ENCODE measurements at places on chromosomes 12 and 14.
A peak's percentile ranks its signal among the peaks of the same experiment; 100 is the strongest.

DNA sequence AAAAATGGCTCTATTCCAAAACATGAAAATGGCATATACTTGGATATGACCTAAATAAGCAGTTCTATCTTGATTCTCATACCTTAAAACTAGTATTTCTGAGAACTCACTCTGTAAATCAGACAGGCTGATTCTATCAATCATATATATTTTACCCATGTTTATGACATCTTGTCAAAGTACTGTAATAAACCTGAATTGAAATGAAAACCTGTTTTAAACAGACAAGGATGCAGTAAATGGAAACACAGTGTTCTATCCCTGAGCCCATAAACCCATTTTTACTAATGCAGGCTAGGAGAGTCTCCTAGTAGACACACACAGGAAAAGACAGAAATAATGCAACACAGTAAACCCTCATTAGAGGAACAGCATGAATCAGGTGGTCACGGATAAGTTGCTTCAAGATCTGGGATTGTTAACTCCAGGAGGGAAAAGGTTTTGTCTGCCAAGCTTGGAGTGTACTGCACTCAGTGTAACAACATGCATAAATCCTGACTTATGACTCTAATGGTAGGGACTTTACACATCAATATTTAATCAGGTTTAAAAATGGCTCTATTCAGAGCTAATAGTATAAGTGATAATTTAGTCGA, 93.6 kb upstream of the CPNE8 start:
- DNase-seq, result no peak

- no peak for DNase-seq
Measured at GRCh38 chr12:66361703-66362102, 59.4 kb downstream of the HELB start.

GRCh38 chr12:48716168-48716492, 377 bp downstream of the CCNT1 start:
- DNase-seq, result no peak

DNA sequence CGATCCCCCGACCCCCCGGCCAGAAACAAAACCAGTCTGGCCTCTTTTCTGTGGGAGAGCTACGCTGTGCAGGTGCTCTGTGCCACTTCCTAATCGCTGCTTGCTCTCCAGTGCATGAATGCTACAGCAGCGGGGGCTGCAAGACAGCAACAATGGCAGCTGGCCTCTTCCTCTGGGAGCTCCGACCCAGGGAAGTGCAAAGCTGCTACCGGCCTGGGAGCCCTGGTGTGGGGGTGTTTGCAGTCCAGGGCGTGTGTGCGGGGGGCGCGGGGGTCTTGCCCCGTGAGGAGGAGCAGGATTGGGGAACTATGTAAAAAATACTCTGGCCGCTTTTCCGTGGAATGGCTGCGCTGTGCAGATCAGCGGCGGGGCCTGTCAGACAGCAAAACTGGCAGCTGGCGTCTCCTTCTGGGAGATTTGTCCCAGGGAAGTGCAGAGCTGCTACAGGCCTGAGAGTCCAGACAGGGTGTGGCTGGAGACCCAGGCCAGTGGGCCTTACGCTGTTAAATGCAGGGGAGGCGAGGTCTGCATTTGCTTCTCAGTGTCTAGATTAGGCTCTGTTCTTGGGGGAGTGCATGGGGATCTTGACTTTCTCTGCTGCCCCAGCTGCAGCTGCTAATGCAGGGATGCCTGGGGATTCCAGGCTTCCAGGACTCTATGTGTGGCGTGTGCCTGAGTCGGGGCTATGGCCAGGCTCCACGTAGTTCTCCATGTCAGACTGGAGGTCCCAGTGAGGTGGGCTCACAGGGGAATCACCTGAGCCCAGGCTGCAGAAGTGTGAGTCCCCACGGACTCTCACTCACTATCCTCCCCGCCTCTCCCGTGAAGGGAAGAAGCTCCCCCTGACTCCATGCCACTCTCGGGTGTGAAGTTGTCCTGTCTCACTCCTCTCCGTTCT, 344.5 kb downstream of the AEBP2 start:
- no peak for DNase-seq

- no peak for DNase-seq
Measured at GRCh38 chr14:92495027-92495426, 18.6 kb upstream of the RIN3 start.

DNA sequence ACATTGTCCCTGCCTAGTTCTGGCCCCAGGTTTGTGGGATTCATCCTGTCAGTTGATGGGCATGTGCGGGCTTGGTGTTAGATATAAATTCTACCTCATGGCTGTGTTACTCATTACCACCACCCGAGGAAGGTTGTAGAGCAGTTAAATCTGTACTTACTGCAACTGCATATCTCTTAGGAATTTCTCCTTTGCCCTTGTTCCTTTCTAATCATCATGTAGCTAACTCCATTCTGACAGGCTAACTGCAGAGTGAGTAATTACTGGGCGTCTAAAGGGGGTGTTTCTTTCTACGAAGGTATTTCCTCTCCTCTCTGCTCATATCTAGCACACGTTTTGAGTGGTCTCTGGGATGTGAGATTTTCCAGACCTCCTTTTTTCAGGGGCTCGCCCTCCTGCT, 1076.7 kb downstream of the TMTC2 start:
- no peak for DNase-seq

GRCh38 chr12:98419081-98419794, 96.2 kb upstream of the TMPO start:
- no peak for DNase-seq

DNA sequence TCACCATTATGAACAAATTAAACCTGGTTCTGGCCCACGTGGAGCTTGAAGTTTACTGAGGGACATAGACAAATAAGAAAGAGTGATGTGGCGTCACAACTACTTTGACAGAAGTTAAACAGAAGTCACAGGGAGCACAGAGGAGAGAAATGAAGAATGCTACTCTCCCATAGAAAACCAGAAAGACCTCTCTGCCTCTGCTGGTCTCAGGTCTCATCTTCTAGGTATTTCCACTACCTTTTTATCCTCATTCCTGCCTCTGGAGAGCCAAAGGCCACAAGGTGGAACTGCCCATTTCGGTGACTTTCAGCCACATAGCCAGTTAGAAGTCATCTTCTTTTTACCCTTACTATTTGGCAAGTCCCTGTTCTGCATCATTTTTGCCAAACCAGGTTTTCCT, 170.5 kb downstream of the CAND1 start:
- no peak for DNase-seq

- no peak for DNase-seq
Measured at GRCh38 chr12:131123817-131124216, 170.1 kb downstream of the ADGRD1 start.

DNA sequence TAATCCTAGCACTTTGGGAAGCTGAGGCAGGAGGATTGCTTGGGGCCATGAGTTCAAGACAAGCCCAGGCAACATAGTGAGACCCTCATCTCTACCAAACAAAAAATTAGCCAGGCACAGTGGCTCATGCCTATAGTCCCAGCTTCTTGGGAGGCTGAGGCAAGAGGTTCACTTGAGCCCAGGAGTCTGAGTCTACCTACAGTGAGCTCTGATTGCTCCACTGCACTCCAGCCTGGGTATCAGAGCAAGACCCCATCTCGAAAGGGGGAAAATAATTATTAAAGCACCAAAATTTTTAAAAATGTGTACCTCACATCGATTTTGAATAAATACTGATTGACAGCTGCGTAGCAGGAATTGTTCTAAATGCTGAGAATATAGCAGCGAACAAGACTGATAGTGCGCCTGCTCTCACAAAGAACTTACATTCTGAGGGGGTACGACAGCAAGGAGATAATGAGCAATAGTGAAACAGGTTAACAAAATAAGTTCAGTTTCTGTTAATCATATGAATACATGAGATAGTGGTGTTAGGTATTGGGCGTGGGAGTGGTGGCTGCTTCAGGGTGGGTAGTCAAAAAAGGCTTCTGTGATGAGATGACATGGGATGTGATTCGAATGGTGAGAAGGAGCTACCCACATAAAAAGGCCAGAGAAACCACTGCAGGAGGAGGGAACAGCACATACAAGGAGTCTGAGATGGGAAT, 19.6 kb downstream of the HCFC2 start:
- no peak for DNase-seq

GRCh38 chr12:97452230-97452629, 10.4 kb upstream of the RMST start:
- no peak for DNase-seq

- DNase-seq, result peak; percentile 76
Measured at GRCh38 chr14:75295061-75295461, 16.4 kb downstream of the FOS start.

- DNase-seq, result peak; percentile 77
Measured at GRCh38 chr14:90388437-90388836, 8.4 kb upstream of the CALM1 start.

DNA sequence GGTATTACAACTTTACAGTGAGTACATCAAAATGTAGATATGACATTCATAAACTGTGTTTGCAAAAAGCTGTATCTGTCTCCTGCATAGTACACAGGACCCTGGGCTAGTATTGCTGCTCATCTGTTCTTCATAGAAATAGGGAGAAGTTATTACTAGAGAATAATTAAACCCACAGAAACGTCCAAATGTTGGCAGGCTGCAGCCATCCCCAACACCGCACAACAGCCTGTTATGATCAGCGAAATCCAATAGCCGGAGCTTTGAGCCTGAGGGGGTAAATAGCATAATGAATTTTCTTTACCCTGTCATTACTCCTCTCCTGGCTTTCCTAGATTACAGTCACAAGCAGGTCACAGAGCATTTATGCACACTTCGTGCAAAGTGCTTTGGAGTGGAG, 178.0 kb downstream of the DACT1 start:
- DNase-seq, result no peak

DNA sequence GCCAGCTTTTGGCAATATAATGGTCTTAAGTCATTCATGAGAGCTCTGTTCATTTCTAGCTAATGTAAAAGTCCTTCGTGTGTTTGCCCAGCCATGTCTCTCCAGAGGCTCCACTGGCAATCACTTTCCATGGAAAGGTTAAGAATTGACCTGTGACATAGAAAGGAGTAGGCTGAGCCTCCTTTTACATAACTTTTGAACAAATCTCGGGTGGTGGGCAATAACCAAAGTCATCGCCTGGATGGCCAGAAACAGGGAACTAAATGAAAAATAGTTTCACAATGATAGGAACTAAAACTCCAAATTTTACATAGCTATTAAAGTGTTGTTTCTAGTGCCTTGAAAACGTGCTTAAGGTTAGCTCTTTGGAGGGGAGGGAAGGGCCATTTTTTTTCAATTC, 6.5 kb downstream of the BHLHE41 start:
- no peak for DNase-seq

DNA sequence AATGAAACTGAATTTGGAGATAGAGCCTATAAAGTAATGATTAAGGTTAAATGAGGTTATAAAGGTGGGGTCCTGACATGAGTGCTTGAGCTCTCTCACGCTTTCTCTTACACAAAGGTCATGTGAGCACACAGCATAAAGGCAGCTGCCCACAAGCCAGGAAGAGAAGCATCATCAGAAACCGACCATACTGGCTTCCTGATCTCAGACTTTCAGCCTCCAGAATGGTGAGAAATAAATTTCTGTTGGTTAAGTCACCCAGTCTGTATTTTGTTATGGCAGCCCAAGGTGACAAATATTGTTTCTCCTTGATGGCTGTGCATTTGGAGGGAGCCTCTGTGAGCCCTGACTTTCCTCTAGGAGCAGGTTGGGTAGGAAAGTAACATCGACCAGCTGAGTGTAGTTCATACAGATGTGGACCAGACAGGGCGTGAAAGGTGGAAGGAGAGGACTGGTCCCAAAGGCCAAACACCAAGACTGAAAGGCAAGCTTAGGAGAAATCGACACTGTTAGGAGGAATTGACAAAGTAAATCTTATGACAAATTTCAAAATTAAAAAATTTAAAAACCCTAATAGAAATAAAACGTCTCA, 97.6 kb upstream of the SLC38A2 start:
- DNase-seq, result no peak

GRCh38 chr12:107992870-107993451, 136.1 kb upstream of the WSCD2 start:
- DNase-seq, result peak; percentile 2

DNA sequence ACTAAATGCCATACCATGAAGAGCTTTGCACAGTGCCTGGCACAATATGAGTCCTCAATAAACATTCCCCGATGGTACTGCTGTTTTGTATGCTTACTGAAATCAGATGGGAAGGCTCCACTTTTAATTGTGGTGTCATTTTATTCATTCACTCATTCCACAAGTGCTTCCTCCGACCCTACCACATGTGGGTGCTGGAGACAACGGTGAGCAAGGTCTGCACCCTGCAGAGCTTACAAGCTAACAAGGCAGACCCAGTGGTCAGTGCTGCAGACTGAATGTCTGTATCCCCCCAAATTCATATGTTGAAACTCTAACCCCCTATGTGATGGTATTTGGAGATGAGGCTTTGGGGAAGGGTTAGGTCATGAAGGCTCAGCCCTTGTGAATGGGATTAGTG, 48.3 kb downstream of the RFX4 start:
- DNase-seq, result no peak

DNA sequence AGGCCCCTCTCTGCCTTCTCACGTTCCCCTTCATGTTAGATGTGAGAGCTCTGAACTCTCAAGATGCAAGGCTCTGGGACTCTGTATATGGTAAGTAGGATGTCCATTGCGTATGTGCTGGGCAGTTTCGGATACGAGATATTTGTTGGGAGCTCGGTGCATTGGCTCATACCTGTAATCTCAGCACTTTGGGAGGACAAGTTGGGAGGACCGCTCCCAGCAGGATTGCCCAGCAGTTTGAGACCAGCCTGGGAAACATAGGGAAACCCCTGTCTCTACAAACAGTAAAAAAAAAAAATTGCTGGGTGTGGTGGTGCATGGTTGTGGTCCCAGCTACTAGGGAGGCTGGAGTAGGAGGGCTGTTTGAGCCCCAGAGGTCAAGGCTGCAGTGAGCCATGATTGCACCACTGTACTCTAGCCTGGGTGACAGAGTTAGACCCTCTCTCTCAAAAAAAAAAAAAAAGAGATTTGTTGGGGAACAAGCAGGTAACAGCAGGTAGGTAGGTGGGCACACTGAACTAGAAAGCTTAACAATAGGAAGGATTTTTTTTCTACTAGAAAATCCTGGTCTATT, 3.4 kb downstream of the TMEM120B start:
- no peak for DNase-seq

DNA sequence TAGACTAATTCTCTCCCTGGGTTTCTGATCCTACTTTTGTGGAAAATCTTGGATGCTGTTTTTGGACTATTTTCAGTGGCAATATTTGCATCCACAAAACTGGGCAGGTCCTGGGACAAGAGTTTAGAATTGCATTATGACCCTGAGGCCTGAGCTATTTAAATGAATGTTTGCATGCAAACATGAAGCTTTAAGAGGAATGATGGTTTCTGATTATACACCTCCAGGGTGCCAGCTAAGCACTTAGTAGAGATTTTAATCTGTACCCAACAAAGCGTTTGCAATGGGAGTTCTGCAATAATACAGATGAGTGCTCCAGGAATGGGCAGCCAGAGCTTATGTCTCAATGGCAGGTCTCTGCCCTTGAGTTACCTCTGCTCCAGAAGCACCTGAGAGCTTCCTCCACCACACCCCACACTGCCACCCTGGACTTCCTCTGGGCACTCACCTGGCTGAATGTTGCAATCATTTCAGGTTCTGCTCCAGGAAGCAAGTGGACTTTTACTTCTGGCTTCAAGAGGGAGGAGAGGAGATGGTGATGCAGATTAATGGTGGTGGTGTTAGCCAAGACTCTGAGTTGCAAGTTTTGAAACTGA, 6.0 kb upstream of the SPTLC2 start:
- no peak for DNase-seq
